Stimulated activated CD8-positive, alpha-beta memory T cell treated with anti-CD3 and anti-CD28 coated beads, Interleukin-7, amount 100 ng/mL, for 1 hour (primary cell): ENCODE measurements at places on chromosomes 16 and 17.

GRCh38 chr17:31446195-31446967 is 54.9 kb downstream of the RAB11FIP4 start:
- no peak for DNase-seq

GRCh38 chr16:26497896-26498295 is 568.8 kb upstream of the C16orf82 start:
- DNase-seq: no peak

DNA sequence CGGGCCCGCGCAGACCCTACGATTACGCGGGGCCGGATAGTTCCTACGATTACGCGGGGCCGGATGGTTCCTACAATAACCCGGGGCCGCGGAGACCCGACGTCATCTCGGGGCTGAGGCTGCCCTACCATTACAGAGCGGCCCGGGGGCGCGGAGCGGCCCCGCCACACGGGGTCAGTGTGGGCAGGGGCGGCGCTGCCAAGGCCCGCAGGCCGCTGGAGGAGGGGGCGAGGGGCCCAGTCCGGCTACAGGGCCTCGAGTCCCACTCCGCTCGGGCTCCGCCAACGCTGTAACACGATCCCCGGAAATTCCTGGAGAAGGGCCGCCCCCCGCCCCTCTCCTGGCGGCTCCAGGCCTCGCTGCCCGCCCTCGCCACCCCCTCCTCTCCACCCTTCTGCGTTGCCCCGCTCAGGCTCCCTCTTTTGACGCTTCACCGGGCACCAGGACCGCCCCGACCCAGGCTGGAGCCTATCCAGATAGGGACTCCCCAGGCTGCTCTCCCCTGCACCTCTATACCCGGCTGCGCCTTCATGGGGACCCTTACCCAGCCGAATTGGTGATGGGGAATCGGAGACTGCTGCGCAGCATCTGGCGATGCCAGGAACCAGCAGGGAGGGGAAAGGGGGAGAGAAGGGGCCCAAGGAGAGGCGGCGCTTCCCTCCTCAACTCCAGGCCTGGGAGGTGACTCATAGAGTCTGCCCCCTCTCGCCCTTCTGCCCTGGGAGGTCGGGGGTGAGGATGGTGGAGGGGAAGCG is at the start of gene RAB34:
TSS of gene RAB34 (minus strand) at position 291 of the 755 bp plus-strand sequence. CDS start 602 bp downstream, outside the sequence.
- no peak for DNase-seq

DNA sequence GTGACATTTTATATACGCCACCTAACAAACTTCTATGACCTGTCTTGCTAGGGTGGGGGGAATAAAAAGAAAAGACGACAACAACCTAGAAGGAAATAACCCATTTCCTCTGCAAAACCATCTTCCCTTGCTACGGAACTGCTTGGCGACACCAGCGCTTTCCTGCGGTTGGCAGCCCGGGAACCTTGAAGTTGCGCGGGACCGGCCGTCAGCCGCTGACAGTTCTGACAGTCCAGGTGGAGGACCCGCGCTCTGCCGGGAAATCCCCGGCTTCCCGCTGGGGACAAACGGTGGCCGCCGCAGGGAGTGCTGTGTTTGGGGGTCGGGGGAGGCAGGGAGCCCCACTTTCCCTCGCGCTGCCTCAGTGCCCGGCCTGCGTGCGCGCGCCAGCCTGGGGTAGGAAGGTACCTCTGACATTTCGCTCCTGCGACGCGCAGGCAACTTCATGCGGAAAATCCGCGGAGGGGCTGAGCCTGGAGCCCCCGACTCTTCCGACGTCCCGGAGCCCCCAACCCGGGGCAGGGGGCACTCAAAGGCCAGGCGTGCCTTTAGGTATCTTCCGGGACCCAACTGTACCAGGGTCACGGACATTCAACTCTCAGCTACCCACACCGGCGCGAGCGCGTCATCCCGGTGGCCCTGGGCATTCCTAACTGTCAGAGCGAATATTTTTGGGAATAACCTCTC is 516 bp downstream of the SLC16A6 start:
- peak; percentile 18 for DNase-seq
